Posterior cingulate gyrus (tissue), 11 donors: ENCODE measurements at places on chromosomes 11 and 22.

DNA sequence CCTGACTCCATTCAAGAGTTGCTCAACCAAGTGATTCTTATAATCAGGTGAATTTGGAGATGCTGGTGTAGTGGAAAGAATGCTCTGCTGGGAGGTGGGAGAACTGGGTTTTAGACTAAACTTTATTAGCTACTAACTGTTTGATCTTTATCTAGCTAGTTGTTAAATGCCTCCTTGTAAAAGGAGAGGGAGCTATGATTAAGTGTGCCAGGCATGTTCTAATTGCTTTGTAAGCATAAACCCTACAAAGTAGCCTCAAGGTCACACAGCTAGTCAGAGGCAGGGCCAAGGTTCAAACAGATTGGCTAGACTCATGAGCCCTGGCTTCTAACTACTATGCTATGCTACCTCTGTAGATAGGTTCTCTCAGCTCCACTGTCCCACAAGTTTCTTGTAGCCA lies 105.5 kb downstream of the NXPE2 start:
- no peak for DNase-seq

DNA sequence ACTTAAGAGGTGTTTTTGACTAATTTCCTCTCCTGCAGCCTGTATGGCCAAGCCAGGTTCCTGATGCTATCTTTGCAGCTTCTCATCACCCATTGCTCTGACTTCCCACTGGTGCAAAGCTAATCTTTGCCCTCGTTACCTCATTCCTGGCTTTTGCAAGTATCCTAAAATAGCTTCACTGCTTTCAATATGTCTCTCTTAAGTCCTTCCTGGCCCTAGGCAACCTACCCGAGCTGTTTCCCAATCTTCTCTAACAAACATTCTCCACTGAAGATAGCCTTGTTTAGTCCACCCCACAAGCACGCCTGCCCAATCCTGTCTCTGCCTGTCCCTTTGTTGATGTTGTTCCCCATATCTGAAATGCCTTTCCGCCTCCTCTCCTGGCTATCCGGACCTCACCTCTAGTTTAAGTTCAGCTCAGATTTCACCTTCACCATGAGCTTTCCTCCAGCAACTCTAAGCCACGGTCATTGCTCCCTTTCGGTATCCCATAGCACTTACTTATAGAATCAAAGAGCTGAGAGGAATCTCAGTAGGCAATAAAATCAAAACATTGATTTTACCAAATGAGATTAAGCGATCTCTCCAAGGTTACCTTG lies 30.1 kb upstream of the CECR2 start:
- no peak for DNase-seq

GRCh38 chr11:118763041-118763440 lies 27.9 kb downstream of the DDX6 start:
- DNase-seq, result no peak

DNA sequence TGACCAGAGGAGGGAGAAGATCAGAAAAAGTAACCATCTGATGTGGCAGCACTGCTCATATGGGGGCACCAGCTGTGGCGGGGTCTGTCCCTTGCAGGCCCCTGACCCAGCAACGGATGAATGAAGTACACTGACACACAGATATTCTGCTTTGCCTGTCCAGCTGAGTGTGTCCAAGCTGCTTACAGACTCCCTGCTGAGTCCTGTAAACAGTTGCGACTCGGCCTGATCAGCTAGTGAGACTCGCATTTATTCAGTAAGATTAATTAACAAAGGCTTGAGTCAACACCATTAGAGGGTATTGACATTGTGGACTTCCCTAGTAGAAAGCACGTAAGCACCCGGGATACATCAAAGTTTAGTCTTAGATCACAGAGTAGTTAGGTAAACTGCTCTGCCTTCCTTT lies 15.3 kb upstream of the OR10D3 start:
- DNase-seq, result no peak
